NCI-H1092 treated with DMSO at 0.1 percent for 48 hours (cell line): ENCODE measurements at places on chromosomes 4 and X.

DNA sequence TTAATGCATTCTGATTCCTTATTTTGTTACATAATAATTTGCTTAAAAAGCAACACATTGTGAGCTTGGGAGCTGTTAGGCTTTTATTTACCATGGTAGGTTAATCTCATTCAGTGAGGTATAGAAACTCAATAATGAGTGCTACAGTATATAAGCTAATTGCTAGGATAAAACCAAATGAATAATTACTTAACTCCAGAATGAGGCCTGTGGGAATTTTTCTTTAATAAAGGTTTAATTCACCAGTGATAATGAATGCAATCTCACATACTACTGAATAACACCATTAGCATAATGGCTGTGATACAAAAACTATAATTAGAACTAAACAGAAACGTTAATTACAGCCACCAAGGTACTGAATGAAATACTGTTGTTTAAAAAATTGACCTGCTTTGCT is 326.3 kb downstream of the IQCM start:
- no peak for DNase-seq

GRCh38 chr4:66590488-66591215 is 920.4 kb upstream of the EPHA5 start:
- no peak for DNase-seq

DNA sequence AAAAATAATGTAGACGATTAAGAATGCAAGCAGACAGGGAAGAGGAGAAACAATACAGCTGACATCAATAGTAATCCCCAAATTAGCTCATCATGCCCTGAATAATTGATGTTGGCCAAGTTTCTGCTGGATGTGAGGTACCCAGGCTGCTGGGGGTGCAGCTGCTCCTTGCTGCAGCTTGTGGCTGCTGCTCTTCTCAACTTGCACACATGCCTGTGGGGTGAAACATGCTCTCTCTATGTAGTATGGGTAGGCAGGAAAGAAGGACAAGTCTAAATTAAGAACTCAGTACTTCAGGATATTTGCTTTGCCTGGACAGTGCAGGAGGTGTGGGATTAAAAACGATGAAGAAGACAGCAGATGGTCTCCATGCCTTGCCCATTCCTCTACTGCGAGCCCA is 16.7 kb downstream of the EDA2R start:
- no peak for DNase-seq

DNA sequence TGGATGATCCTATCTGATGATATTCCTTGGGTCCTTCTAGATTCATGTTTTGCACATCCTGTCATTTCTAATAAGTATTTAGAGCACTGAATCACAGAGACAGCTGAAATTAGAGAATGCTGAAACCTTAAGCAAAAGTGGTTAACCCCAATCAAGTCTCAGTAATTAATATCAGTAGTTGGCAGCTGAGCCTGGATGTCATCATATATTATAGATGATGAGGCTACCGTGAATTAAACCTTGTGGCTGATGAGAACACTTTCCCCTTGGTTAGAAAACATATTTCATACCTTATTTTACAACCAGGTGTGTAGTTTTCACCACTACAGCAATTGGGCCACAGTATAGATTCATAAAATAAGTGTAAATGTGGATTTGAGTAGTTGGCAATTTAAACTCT is 499.0 kb downstream of the PDGFC start:
- DNase-seq, result no peak

DNA sequence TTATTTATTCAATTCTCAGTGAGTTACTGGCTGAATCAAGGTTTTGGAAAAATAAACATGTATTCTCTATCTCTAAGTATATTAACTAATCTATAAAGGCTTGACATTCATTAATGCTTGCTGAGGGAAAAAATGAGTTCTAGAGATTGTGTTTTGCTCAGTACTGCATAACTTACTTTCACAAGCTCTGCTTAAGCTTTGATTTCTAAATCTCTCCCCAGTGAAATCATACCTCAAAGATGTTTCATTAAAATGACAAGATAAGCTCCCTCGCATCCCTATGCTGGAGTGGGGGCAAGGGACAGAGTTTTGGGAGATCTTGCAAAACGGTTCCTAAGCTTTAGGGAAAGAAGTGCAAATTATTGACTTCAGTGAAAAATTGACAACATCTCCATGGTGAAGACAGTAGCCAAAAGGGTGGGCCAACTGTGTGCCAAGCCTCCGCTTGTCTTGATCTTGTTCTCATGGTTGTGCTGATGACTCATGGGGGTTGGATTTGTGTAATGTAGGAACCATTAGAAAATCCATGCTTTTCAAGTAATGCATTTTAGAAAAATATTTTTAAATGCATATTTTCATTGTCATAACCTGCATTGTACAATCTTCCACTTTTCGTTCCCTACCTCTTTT is 521.4 kb downstream of the RPA4 start:
- DNase-seq, result no peak

DNA sequence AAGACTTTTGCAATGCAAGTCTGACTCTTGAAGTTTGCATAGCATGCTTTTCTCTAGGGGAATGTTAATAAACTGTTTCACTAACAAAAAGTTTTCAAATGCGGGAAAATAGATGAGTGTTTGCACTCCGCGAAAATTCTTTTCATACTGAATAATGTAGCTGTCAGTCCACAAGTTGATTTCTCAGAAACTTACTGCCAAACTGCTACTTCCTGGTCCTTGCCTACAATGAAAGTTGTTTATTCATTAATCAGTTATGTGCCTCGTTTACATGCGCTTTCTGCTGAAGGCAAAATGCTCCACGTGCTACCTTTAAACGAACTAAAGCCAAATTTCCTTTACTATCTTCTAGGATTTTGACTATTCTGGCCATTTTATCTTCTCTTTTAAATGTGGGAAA is 166.2 kb downstream of the MAGEB17 start:
- DNase-seq, result no peak

- DNase-seq, result no peak
Measured at GRCh38 chrX:133380711-133381619, 34.3 kb downstream of the GPC4 start.

DNA sequence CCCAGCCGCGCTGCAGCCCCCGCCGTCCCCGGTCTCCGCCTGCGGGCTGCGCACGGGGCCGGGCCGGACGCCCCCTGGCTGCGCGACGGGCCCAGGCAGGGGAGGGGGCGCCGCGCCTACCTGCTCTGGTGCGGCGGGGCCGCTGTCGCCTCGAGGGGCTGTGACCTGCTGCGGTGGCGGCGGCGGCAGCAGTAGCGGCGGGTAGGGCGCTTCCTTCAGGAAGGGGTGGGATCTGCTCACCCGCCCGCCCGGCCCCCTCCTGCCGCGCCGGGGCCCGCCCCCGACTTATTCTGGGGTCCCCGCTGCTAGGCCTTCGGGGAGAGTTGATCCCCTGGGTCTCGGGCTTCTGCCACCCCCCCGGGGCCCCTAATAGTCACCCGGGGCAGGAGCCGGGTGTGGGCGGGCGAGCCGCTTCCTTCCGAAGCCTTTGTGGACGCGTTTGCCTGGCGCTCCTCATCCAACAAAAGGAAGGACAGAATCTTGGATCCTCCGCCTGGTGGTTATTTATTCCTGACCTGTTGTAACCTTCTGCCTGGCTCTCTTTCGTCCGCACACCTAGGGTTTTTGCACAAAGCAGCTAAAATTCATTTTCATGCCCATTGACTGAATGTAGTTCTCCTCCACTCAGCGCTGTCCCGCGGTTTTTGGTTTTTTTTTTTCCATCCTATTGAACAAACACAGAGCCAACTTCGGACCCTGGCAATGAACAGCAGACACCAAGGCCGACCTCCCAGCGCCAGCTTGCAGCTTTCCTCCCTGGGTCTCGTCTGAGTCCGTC is at the start of gene TMEM150C:
TSS of gene TMEM150C (minus strand) at position 203 of the 778 bp plus-strand sequence. CDS start 57,331 bp downstream, outside the sequence.
- peak; percentile 72 for DNase-seq

DNA sequence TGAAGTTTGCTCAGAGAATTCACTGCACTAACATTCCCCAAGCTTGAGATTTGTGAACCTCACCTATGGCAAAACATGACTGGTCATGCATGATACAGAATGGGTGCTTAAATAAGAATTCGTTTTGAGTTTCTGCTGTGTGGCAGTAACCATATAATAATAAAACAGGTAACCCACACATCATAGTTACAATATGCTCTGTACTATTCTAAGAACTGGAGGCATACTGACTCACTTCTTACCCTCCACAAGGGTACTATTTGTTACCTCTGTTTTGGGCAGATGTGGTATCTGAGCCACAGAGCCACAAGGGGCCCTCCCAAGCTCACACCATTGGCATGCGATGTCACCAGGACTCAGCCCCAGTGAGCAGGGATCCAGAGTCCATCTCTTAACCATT is 17.6 kb downstream of the SLC2A9 start:
- no peak for DNase-seq

DNA sequence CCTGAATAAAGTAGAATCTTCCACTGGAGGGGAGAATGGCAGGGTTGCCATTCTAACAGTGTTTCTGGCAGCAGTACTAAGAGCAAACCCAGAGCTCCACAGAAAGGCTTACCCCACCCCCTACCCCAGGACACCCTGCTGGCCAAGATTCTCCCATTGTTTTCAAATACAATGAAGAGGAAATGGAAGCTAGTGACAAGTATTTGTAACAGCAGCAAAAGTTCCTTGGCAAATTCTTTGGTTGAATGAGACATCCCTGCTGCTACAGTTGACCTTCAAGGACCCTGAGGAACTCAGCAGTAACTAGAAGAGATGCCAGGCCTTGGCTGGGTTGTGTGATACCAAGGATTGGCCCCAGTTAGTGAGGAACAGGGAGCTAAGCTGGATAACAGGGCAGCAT is 124.2 kb upstream of the DGKK start:
- no peak for DNase-seq

GRCh38 chrX:98380106-98380505 is 1496.4 kb downstream of the RPA4 start:
- DNase-seq, result no peak

DNA sequence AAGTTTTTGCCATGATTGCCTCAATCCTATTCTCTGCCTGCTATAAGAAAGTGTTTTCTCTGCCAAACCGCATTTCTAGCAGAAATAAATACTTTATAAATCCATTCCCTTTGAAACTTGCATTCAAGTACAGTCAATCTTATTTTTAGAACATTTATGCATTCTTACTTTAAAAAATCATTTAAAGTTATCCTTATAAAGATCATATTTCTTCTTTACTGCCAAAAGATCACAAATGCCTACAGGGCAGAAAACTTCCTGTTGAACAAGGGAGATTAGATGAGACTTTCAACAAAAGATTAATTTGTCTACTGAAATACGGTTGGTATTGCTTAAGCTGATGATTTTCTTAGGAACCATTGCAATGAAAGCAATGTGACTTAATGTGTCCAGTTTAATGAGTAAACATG is 207.2 kb upstream of the SLIT2 start:
- no peak for DNase-seq

DNA sequence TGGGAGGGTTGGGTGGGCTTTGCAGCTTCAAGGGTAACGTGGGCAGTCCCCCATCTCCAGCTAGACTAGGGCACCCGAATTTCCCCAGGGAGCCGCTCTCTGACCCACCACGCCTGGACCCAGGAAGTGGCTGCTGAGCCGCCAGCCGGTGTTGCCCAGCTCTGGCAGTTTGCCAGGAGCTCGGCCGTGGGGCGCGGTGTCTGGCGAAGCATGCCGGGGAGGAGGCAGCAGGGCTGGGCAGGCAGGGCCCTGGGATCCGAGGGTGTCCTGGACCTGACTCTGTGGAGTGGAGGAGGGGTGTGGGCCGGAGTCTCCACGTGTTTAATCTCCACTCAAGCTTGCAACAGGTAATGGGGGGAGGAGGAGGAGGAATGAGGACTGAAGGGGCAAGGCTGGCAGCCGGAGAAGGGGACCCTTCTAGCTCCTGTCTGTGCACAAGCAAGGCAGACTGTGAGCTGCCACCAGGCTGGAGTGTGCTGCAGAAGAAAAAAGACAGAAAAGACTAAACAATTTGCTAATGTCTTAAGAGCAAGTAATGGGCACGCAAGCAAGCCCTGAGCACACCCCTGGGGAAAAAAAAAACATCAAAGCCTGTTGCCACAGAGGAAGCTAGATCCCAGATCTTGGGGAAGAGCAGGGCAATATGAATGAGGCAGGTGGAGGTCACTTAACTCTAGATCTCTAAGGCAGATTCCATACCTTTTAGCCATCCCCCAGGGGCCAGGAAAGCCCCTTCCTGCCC is 2.4 kb downstream of the LONRF3 start:
- peak; percentile 3 for DNase-seq
